A673 (cell line): ENCODE measurements at places on chromosomes 13 and 19. TPM values are rescaled to one million over a fixed set of nuclear protein-coding genes. Genes with fewer than 3 reads are reported as not detected.
A peak's percentile ranks its signal among the peaks of the same experiment; 100 is the strongest.

- DNase-seq: no peak
These were observed 149.8 kb downstream of the EFNB2 start for GRCh38 chr13:106385654-106386053.

DNA sequence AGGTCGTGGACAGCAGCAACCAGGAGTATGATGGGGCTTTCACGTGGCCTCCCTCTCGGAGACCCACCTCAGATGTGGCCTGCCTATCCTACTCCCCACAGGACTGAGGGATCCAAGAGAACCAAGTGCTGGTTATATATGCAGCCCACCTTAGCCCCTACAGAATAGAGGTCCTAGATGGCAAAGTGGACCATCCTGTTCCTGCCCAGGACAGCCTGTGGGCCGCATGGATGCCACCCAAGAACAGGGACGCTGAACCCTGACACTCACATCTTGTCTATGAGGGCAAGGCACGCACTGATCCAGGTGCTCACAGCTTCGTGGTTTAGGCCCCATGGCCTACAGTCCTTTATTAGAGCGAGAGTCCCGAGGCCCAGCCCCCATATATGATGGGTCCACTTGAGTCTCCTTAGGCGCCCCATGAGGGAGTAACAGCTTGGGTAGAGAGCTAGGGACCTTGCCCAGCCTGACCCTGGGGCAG, 1.5 kb upstream of the SLC27A5 start:
- no peak for DNase-seq

- DNase-seq: no peak
These were observed 8.1 kb upstream of the FKRP start for GRCh38 chr19:46737761-46738171.

DNA sequence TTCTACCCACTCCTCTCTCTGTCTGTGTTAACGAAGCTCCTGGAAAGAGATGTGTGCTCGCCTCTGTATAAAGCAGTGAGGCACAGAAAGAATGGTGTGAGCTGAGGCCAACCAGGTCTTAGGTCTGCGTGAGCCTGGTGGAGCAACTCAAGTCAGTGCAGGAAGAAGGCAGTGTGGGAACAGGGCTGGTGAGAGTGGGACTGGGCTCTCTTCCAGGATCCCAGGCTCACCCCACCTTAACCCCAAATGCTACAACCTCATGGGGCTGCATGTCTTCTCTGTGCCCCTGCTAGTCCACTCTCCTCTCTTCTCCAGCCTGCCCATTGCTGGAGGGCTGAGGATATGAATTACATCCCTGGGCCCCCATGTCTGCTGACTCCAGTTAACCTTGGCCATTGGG, 127.4 kb downstream of the DCT start:
- DNase-seq: no peak

- DNase-seq: no peak
These were observed 1586.1 kb downstream of the OLFM4 start for GRCh38 chr13:54614726-54615125.

DNA sequence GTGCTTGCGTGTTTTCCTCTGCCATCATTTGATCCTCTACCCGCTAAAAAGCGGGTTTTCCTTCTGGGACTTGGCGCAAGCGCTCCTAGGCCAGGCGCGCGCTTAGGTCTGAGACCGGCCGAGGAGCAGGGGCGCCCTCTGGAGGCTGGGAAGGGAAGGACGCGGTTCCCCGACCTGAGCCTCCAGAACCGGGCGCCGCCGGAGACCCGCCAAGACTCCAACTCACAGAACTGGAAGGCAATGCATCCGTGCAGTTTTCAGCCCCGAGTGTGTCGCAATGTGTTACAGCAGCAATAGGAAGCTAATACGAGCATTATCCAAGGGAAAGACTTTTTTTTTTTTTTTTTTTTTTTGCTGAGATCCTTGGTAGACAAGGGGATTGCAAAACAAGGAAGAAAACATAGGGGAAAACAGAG, 190.9 kb downstream of the COL4A1 start:
- DNase-seq: peak; percentile 30

- DNase-seq: peak; percentile 48
These were observed 1.7 kb upstream of the S1PR4 start for GRCh38 chr19:3176715-3177501.

- DNase-seq: peak; percentile 60
These were observed 65.1 kb downstream of the KCNRG start for GRCh38 chr13:50080203-50080910.

DNA sequence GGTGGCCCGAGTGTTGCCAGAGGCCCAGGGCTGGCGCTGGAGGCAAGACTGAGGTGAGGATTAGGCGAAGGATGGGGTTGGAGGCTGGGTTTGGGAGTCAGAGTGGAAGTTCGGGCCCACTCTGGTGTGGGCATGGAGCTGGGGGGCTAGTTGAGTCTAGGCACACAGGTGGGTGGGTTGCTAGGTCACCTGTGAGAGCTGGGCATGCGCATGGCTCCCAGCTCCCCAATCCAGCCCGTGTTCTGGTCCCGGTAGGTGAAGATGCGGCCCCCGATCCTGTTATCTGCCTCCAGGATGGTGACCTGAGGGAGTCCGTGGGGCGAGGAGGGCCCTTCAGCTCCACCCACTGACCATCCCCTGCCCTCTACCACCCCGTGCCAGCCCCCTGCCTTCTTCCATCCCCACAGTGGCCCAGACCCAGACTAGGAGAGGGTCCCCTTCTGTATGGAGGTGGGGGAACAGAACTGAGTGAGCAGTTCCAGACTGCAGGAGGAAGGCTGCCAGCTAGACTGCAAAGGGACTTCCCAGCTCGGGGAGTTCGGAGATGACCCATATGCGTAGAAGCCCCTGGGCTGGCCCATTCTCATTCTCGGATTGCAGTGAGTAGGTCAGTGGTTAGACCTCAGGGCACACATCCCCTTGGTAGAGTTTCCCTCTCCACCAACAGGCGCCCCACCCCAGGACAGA, 1.7 kb downstream of the IL4I1 start:
- DNase-seq: no peak

GRCh38 chr13:63516124-63516523, 2100.5 kb upstream of the PCDH20 start:
- DNase-seq: no peak

DNA sequence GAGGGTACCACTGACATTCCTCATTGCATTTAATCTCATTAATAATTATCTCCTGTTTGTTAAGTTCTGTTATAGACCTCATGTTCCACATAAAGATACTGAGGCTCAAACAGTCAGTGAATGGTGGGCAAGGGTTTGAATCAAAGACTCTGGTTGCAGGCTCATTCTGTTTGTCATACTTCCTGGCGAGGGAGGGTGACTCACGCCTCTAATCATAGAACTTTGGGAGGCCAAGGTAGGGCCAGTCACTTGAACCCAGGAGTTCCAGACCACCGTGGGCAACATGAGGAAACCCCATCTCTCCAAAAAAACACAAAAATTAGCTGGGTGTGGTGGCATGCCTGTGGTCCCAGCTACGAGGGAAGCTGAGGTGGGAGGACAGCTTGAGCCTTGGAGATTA, 220.7 kb upstream of the MIR17HG start:
- no peak for DNase-seq

GRCh38 chr13:67493835-67494234, 263.7 kb upstream of the PCDH9 start:
- no peak for DNase-seq

- DNase-seq: no peak
These were observed 101.1 kb upstream of the IPO5 start for GRCh38 chr13:97852181-97852874.

- DNase-seq: no peak
These were observed 10.0 kb downstream of the NMRK2 start for GRCh38 chr19:3942790-3943409.

- no peak for DNase-seq
These were observed 61.0 kb downstream of the STK24 start for GRCh38 chr13:98515818-98516465.

DNA sequence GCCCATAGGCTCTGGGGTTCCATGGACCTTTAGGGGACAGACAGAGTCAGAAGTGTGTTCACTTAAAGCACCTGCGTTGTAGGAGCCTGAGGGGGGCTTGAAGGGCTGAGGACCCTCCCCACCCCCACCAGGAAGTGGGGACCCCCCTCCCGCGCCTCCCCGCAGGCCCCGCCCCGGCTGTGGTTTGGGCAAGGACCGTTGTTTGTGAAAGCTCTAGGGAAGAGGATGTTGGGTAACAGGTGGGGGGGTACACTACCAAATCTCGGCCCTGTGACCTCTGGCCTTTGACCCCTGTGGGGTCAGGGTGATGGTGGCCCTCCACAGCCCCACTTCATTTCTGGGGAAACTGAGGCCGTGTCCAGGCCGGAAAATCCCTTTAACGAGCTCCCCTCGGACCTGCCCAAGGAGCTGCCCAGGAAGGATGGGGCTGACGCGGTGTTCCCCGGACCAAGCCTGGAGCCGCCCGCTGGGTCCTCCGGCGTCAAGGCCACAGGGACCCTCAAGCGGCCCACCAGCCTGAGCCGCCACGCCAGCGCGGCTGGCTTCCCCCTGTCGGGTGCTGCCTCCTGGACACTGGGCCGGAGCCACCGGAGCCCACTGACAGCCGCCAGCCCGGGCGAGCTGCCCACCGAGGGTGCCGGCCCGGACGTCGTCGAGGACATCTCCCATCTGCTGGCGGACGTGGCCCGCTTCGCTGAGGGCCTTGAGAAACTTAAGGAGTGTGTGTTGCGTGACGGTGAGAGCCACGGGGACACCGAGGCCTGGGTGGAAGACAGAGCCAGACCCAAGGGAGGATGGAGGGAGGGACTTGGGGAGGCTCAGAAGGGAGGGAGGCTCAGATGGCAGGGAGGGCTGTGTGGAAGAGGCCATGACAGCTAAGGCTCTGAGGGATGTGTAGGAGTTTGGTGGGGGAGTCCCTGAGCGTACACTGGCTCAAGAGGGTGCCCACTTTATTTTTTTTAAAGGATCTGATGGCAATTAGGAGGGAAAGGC, 1.3 kb downstream of the ARHGAP45 start:
- DNase-seq: no peak

DNA sequence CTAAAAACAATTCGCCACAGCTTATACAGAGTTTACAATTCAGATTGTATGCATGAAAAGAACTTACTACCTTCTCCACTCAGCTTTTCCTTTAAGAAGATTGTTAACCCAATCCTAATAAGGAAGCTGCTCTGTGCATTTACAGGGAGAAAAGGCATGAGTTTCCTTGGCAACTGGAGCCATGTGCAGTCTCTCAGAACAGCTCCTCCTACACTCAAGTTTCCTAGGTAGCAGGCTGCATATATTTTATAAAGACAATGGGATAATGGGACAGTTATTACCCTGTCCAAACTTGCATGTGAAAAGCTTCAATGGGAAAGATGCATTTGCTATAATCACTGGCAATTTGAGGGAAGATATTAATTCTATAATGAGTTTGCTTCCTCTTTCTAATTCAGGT, 125.5 kb upstream of the TRPC4 start:
- DNase-seq: peak; percentile 85

DNA sequence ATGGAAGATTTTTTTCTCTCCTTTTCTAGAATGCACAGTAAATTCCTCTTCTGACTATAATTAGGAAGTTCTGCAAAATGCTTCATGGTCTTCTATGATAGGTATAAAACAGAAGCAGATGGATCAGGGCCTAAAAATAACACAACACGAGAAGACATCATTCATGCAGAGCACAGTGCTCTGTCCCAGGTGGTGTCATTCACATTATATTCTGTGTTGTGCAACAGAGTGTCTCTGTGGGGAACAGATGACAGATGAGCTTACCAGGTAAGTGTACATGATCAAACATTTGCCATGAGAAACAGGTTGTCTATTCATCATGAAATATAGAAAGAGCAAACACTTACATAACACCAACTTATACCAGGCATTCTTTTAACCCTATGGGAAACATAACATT, 288.3 kb downstream of the KCTD12 start:
- no peak for DNase-seq

GRCh38 chr13:79679334-79679733, 198.4 kb downstream of the NDFIP2 start:
- DNase-seq: peak; percentile 80

DNA sequence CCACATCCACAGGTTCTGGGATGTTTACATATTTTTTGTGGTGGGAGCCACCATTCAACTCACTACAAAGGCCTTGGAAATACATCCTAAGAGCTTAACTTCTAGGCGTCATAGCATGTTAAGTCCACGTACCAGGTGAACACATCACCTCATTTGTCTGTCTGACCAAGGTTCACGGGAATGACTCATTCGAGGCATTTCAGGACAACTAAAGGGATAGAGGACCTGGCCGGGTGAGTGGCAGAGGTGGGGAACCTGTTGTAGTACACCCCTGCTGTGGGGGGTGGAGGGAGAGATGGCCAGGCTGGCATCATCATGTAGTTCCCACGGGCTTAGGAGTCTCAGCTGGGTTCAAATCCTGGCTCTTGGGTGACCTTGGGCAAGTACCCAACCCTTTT, 51.5 kb downstream of the BICRA start:
- no peak for DNase-seq

DNA sequence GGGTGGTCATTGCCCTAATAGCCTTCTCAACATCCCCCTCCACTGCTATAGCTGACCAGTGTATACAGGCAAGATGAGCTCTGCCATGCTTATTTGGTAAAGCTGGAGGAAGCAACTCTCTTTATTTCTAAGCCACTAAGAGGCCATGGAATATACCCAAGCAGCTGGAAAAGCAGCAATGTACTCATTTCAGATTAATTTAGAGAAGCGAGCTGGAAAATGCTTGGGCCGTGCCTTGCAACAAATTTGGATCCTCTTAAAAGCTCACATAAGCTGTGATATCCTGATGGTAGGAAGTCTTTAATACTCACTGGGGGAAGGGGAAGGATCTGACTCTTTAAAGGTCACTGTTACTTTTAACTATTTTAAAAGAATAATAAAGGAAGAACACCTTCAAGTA, 77.8 kb downstream of the TEX26 start:
- DNase-seq: no peak

- DNase-seq: no peak
These were observed 23.1 kb downstream of the TBC1D4 start for GRCh38 chr13:75458696-75459422.

The KCNRG gene
- 1.4 and 2.1 TPM in 2 replicates for total RNA-seq

The GARIN5A gene
- 0.59 and 0.84 TPM in 2 replicates for total RNA-seq

The CBLC gene
- total RNA-seq: not detected in 2 replicates

The SPACA4 gene
- not detected in 2 replicates for total RNA-seq

The SARS2 gene
- 56.3 and 58.6 TPM in 2 replicates for total RNA-seq

The NFIX gene
- total RNA-seq: 69.7 and 77.9 TPM in 2 replicates

The ZNF600 gene
- 1.5 and 1.8 TPM in 2 replicates for total RNA-seq
